ENCODE measurements at places on chromosomes 16 and 17.

GRCh38 chr16:35692824-35693223 is 2233.4 kb downstream of the TP53TG3F start:
- no peak for DNase-seq

GRCh38 chr16:56067406-56067805 is 123.9 kb upstream of the GNAO1 start:
- DNase-seq = no peak

DNA sequence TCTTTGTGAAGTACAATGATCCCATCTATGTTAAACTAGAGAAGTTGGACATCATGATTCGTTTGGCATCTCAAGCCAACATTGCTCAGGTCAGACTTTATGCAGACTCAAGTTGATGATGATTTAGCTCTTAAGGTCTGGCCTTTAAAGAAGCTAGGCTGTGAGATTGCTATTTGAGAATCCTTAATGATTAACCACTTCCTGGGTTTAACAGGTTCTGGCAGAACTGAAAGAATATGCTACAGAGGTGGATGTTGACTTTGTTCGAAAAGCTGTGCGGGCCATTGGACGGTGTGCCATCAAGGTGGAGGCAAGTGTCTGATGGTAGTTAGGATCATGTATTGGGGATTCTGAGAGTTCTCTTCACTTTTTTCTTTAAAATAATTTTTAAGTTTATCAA is 40.3 kb downstream of the AP2B1 start:
- DNase-seq = no peak

DNA sequence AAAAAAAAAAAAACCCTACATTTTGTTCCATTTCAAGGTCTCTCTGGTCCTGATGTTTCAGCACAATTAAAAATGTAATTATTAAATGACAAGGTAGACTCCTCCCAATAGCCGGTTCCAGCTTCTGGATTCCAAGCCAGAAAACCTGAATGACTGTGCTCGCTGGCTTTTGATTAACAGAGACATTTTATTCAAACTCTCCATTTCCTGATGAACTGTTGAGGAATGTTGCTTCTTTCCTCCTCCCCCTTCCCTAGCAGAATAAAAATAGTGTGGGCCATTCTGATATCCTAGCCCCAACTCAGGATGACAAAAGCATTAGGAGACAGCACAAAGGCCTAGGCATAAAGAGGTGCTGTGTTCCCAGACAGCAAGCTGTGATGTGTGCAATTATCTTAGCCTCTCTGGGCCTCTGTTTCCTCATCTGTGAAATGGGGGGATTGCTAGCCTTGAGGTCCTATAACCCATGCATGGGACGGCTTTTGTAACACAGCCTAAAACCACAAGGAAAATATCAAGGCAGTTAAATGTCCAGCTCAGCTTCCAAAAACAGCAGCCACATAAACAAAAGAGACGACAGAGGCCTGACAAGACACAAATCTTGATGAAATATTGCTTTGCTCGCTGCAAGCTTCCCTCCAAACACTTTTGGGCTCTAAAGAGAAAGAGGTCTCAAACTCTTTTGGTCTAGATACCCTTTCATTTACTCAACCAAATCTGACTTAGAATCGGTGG is 127.2 kb upstream of the RCVRN start:
- no peak for DNase-seq

- no peak for DNase-seq
Observed at GRCh38 chr16:27751676-27752075, 201.7 kb downstream of the KATNIP start.

GRCh38 chr17:38748149-38748891 is at the start of gene PCGF2:
Gene PCGF2, minus strand, starts transcription at chr17:38748336. Its CDS starts 7,934 bp downstream, at chr17:38740402.
- no peak for DNase-seq

DNA sequence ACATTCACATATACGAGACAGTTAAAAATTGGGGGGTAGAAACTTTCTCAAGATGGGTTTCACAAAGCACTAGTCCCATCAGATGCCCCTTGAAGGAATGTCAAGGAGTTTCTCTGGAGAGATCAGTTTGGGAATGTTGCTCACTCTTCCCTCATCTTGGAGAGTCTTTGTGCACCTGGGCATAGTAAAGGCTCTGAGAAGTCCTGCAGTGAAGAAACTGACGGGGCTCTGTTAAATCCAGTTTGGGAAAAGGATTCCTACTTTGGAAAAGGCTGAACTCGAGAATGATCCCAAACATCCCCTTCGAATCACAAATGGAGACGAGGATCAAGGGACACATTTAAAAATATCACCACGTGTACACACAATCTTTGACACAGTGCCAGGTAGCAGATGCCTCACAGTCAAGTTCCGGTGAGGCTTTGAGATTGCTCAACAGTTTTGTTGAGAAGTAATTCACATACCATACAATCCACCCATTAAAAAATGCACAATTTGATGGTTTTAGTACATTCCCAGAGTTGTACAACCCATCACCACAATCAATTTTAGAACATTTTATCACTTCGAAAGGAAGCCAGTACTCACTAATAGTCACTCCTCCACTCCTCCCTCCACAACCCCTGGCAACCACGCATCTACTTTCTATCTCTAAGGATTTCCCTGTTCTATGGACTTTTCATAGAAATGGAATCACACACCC is 203.4 kb upstream of the FOXF1 start:
- no peak for DNase-seq

GRCh38 chr17:56809106-56809819 is 24.5 kb downstream of the C17orf67 start:
- no peak for DNase-seq

GRCh38 chr16:50548125-50548908 is at the start of gene NKD1:
Gene NKD1, plus strand, starts transcription at chr16:50548396. Its CDS starts 158 bp downstream, at chr16:50548554.
- peak; percentile 72 for DNase-seq

DNA sequence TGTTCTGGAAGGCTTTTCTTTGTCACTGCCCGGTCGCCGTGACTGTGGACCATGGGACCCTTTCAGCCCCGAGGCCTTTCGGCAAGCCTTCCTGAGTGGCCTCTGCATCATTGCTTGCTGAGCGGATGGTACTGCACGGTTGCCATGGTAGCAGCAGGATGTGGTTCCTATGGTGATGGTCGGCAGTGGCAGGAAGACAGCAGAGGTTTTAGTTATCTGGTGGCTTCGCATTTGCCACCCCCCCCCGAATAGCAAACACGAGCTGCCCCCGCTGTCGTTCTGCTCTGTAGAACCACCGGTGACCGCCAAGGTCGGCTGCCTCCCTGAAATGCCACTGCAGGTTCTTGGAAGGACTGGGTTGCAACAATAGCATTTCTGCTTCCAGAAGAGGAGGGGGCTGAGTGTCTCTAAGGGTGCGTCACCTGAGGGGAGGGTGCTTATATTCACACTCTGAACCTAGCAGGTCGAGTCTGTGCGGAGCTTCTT is 76.6 kb downstream of the CMIP start:
- peak; percentile 79 for DNase-seq

- DNase-seq = no peak
Observed at GRCh38 chr16:67490335-67491096, 7.2 kb upstream of the AGRP start.

DNA sequence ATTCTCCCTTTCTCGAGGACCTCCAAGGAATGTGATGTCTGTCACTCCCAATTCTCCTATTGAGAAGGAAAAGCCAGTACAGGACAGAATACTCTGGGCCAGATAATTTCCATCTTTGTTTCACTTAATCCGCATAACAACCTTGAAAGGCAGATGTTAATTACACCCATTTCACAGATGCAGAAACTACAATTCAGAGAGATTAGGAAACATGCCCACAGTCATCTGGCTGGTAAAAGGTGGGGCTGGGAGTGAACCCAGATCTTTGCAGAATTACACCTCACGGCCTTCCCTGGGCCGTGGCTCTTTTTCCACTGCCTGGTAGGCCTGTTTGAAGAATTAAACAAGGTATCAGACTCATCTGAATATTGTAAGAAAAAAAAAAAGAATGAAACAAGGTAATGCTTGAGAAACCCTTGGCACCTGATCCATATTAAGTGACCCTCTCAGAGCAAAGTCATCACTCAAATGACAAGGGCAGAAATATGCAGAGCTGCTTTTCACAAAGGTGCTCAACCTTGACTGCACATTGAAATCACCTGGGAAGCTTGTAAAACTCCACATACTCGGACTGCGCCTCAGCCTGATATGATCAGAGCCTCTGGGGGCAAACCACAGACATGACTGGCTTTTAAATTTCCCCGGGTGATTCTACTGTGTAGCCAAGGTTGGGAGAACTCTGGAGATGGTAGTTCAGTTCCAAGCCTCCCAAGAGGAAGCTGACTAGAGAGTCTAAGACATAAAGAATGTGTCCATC is 16.6 kb upstream of the G6PC1 start:
- no peak for DNase-seq

DNA sequence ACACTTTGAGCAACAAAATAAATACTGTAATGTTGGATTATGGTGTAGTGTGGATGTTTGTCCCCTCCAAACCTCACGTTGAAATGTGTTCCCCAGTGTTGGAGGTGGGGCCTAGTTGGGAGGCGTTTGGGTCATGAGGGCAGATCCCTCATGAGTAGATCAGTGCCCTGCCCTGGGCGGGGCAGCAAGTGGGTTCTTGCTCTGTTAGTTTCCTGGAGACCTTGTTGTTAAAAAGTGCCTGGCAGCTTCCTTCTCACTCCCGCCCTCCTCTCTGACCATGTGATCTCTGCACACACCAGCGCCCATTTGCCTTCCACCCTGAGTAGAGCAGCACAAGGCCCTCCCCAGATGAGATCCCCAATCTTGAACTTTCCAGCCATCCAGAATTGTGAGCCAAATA is 67.7 kb downstream of the MPRIP start:
- peak; percentile 15 for DNase-seq

GRCh38 chr17:48488548-48489106 is 42.2 kb downstream of the HOXB1 start:
- DNase-seq = no peak

GRCh38 chr16:34803683-34804416 is 1344.4 kb downstream of the TP53TG3F start:
- DNase-seq = no peak

GRCh38 chr16:87278191-87279093 is 38.8 kb downstream of the C16orf95 start:
- peak; percentile 78 for DNase-seq

- DNase-seq = peak; percentile 98
Observed at GRCh38 chr17:58329035-58329809, 627 bp upstream of the TSPOAP1 start.

DNA sequence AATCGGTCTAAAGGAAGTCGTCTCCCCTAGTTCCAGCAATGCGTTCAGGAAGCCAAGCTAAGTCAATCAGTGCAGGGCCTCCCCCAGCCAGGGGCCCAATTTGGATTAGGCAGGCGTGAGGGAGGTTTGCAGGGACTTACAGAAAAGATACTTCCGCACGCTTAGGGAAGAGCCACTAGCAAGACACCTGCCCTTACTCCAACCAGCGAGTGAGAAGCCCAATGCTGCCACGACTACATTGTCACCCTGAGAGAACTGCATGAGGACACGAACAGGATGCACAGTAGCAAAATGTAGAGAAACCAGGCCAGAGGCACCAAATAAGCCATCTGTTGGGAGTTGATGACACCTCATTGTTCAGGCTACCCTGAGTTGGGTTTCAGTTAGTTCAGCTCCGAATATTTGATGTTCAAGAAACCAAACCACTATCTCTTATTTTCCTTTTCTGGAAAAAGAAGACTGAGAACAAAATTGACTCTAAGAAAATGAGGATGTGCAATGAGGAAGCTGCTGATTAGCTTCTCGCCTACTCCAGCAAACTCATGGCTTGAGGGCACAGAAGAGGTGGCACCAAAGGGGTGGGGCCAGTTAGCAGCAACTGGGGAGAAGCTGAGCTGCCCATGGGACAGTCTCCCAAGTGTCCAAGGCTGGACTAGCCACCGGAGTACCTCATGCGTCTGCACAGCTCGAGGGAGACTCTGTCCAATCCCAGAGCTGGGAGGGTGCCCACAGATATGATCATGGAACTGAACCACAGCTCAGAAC is 29.3 kb downstream of the TK2 start:
- DNase-seq = peak; percentile 39

- peak; percentile 52 for DNase-seq
Observed at GRCh38 chr17:77373299-77374169, 232.8 kb downstream of the SEC14L1 start.

DNA sequence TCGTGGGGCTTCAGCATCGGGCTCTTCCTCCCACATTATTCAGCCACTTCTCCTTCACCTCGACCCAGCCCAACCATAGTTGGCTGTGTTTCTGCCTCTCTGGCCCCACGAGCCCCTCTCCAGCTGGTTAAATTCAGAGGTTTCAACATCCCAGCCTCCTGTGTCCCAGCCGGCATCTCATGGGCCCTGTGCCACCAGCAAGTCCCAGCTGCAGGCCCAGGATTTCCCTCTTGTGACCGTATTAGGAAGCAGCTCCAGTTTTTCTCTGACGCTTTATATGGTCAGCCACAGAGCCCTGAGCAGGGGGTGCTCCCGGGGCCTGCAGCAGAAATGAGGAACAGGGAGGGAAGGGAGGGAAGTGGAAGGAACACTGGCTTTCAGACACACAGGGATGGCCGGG is 27.4 kb downstream of the MYH11 start:
- DNase-seq = no peak

- DNase-seq = no peak
Observed at GRCh38 chr17:9935408-9935807, 30.3 kb upstream of the RCVRN start.

DNA sequence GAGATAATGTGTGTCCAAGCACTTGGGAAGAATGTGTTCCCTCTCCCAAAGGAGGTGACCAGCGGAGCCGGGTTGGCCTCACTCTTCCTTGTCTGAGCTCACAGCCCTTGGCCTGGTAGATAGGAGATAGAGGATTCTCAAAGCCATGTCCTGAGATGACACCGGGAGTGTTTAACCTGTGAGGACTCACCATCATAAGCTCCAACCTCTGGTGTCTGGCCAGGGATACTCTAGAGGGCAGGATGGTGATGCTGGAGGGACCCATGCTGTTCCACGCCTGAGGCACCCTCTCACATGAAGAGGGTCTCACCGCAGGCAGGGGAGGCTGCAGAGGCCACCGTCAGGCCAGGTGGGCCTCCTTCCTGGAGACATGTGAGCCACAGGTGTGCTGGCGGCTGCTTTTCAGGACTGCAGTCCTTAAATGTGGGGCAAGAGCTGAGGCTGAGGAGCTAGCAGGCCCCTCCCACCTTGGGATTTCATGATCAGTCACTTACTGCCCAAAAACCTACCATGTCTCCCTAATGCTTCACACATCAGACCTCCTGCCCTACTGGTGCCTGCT is 6.6 kb upstream of the ZNF629 start:
- DNase-seq = no peak

- DNase-seq = no peak
Observed at GRCh38 chr17:40437095-40437732, 6.0 kb upstream of the IGFBP4 start.

DNA sequence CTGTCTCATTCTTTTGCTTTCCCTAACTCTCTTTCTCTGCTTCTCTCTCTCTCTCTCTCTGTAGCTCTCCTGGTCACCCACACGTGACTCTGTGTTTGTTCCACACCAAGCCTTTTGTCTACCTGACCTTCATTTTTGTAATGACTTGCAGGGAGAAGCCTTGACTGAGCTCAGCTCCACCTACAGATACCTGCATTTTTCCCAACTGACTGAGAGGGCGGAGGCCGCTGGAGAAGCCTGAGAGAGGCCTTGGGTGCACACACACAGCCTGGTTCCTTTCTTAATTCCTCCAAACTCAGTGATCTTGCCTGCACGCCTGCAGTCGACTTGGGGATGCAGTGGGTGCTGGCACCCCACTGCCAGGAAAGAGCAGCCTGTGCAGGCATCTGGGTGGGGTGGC is 68.8 kb downstream of the LYRM1 start:
- DNase-seq = no peak

All from activated CD4-positive, alpha-beta T cell treated with anti-CD3 and anti-CD28 coated beads, Interleukin-10, Interleukin-2, amounts not matched to agents 100 ng/mL and 50 ng/mL, durations not matched to agents 16 hours and 8 hours (primary cell).